CD4-positive, alpha-beta T cell (primary cell): ENCODE measurements at places on chromosomes 4 and X.

DNA sequence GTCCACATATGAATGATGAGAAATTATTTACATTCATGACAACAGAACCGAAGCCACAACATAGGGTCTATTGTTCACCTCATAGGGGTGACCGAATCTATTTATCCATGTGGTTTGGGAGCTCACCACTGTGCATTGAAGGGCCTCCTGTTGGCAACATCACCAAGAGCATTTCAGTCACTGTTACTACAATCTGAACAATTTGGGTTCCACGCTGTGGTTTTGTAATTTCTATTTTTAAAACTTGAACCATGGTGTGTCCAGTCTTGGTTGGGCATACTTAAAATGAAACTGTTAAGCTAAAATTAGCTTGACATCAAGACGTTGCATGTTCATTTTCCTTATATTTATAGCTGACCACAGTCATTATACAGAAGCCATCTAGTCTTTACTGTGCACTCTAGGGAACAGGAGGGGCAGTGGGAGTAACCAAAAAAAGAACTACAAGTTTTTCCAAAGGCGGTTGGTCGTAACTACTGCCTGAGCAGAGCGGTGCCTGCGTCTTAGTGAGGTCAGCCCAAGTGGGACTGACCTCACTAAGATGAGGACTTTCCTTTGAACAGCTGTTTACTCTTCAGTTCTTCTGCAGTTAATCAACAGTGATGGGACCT lies 192.1 kb downstream of the SPRY1 start:
- DNase-seq, result no peak

DNA sequence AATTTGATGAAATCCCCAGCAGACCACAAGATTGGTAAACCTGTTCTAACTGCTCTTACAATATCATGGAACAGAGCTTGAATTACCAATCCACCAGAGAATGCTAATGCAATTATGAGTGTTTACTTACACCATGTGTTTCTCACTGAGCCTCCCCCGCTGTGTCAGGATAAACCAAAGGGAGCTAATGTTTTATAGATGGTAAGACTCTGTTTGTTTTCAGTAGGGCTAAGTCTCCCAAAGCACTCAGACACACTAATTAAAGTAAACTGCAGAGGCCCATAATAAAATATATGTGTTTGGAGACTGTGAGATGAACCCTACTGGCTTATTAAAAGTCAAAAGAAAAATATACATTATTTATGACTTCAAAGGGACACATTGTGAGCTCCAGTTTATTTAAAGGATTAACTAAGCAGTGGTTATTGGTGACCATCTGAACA lies 261.7 kb upstream of the FAM241A start:
- DNase-seq, result no peak

- no peak for DNase-seq
These were observed 526.4 kb upstream of the CXorf51A start for GRCh38 chrX:147340947-147341346.

DNA sequence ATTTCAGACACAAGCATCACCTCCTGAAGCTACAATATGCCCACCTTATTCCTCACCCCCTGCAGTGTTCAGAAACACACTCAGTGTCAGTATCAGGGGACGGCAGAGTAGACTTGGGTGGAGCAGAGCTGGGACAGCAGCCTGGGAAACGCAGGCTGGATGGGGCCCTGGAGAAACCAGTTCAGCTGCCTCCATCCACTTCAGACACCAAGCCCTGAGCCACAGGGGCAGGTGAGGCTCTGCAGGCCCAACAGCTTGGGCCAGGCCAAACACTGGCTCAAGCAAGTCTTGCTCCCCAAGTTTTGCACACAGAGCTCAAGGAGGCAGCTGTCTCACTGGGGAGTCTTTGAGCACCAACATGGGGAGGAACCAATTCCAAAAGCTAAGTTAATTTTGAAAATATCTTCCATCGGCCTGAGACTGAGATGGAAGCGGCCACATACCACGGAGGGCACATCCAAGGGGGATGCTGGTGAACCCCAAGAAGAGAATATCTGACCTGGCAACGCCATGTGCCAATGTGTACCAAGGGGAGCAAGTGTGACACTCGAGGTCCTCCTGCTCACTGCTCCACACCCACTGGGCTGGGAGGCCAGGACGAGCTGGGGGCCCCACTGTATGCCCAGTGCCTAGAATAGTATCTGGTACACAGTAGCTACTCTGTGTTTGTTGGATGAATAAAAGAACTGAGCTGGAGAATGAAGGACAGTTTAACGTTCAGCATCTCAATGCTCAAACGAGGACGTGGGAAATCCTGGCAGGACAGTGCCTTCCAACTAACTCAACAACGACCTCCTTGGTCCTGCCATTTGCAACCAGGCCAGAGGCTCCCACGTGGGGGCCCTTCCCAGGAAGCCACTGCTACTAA lies 45.6 kb downstream of the PPP2R2C start:
- no peak for DNase-seq

DNA sequence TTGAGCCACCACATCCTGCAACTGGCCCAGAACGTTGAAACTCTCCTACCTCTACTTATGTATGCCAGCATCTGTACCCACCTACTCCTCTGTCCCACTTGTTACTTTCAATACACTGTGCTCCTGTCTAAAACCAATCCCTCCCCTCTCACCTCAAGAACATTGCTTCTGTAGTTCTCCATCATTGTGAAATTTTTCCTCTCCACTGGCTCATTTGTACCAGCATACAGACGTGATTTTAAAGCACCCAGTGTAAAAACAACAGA lies 25.5 kb upstream of the USO1 start:
- DNase-seq, result no peak

- no peak for DNase-seq
These were observed 169.7 kb downstream of the RAP1GDS1 start for GRCh38 chr4:98430708-98431403.

- DNase-seq, result no peak
These were observed 31.2 kb downstream of the LRBA start for GRCh38 chr4:150983851-150984250.

DNA sequence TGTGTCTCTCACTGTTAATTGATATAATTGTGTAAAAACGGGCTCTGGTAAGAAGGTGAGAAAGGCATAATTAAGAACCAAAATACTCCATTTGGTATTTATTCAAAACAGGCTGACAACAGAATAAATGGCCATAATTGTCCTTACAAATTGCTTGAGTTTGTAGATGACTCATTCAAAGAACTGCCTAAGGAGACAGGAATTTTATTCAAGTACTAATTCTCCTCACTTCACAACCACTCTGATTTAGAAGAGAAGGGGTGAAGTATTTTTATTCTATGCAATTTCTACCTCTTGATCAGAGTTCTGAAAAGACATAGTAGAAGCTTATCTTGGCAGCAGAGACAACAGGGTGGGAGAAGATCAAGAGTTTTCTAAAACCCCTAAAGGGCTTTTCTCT lies 43.1 kb downstream of the ATP11C start:
- no peak for DNase-seq

GRCh38 chr4:81237791-81238190 lies 22.8 kb upstream of the PRKG2 start:
- no peak for DNase-seq

DNA sequence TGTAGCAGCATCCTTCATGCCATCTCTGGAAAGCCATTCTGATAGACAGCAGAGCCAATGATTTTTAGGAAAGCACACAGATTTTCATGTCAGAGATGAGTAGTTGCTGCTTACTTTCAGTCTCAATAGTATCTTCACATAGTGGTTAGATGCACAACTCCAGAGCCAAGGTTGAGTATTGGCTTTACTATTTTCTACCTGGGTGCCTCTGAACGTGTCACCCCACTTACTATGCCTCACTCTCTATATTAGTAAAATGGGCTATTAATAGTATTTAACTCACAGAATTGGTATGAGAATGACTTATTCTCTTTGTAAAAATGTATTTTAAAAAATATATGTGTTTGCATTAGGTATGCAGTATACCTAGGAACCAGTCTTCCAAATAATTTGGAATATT lies 108.8 kb upstream of the STIM2 start:
- DNase-seq, result no peak

DNA sequence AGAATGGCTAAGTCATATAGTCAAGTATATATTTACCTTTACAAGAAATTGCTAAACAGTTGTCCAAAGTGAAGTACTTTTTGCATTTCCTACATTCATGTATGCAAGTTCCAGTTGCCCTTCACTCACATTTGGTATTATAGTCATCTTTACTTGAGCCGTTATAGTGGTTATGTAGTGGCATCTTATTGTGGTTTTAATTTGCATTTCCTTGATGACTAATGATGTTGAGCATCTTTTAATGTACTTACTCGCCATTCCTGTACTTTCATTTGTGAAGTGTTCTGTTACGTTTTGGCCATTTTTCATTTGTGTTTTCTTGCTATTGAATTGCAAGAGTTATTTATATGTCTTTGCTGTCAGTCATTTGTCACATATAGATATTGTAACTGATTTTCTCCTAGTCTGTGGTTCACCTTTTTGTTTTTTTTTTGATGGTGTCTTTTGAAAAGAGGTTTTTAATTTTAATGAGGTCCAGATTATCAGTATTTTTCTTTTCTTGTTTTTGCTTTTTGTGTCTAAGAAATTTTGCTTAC lies 27.6 kb downstream of the ARFIP1 start:
- no peak for DNase-seq

- no peak for DNase-seq
These were observed 13.0 kb downstream of the PNMA6E start for GRCh38 chrX:153387987-153388721.

DNA sequence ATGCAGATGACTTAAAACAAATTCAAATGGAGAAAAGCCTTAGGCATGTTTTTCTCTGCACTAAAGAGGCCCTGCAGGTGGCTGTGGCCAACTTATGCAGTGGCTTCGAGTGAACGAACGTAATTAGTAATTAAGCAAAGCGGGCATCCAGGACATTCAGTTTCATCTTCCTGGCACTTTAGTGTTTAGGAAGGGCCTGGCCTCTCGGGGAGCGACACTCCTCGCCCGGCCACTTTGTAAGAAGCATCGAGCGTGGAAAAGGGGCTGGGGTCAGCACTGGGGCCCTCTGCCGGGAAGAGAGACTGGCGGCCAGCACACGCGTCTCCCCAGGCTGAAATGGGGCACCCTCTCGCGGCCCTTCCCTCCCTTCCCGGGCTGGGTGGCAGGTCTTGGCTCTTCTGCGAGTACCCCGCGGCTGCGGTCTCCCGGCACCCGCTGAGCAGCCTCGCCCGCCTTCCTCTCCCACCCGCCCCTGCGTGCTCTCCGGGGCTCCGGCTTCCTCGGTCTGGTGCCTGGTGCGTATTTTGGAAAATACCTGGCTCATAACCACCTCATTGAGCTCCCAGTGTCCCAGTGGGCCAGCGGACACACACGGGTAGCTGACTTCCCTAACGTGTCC lies 677 bp upstream of the CYP4V2 start:
- DNase-seq, result peak; percentile 26

- no peak for DNase-seq
These were observed 90.7 kb downstream of the WFS1 start for GRCh38 chr4:6360385-6360784.

GRCh38 chr4:73684097-73684496 lies 56.3 kb upstream of the CXCL8 start:
- DNase-seq, result no peak

GRCh38 chr4:13298655-13299054 lies 185.5 kb downstream of the RAB28 start:
- no peak for DNase-seq

GRCh38 chr4:10983268-10983667 lies 298.7 kb upstream of the CLNK start:
- DNase-seq, result no peak

DNA sequence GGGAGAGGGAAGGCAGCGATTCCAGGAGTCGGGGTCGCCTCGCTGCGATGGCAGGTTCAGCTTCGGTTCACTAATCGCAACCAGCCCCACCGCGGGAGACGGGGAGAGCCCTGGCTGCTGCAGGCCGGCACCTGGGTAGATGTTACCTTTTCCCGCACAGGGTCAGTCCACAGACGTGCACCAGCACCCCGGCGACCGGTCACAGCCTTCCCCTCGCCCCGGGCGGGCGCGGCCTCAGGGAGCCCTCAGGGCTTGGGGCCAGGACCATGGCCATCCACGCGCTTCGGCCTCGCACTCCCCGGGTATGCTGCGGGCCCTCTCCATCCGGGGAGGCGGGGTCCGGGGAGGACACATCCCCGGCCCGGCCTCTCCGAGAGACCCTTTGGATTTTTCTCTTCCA lies 26.1 kb upstream of the EXOC1L start:
- DNase-seq, result no peak

DNA sequence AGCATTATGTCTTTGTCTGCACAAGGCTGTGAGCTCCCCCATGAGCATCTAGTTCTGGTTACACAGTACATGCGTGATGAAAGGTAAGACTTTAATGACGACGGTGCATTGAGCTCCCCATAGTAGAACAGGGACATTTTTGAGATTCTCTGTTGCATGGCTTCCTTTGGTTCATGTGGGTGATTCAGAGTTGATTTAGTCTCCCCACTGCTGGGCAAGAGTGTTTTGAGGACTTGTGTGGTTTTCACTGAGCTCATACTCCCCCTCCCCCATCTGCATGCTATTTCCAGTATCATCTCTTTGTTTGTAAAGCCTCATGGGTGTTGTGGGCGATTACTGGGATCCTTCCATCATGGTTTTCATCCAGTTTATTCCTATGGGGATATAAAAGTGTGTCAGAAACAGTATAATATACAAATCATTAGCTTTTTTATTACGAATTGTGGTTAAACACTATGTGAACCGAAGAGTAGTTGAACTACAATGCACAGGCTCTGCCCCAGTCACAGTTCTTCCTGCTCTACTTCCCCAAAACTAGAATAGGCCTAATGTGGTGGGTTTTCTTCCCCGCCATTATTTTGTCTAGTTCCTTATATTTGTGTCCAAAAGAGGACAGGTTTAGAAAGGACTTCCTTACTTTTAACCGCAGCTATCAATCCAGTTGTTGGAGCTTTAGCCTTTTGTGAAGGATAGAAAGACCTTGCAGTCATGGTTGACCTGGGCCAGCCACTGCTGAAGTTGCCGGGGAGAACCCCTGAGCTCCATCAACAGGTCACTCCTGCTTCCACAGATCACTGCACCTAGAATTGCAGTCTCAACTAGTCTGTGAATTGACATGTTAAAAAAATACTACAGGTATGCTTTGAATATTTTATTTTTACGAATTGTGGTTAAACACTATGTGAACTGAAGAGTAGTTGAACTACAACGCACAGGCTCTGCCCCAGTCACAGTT lies 30.4 kb downstream of the KIT start:
- DNase-seq, result no peak
